ENCODE measurements at places on chromosomes 2 and 18.

DNA sequence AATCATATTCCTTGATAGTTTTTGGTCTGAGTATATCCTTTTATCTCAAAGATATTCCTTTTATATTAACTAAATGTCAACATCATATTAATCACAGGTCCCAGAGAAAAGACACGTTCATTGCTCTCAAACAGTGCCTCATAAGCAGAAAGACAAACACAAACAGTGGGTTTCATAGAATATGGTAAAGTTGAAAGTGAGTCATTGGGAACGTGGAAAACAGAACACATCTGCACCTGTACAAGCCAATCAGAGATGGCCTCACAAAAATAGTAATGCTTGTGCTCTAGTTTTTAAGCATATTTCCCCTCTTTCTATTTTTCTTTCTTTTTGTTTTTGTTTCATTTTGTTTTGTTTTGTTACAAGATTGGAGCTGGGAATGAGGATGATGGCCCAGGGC lies 328.4 kb upstream of the MAP2 start:
- DNase-seq, result no peak

DNA sequence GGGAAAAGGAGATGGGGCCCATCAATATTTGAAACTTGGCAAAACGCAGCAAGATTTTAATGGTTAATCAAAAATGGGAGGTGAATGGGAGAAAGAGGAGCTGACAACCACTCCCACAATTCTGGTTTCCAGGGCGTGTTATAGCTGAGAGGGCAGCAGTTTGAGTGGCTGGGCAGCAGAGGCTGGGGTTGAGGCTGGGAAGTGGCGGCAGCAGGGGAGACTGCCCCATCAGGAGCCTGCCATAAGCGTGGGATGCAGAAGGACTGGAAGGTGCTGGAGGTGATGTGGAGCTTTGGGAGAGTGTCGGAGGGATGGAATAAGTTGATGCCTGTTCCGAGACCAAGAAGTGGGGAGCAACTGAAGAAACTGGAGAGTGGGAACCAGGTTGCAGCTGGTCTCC lies 48.9 kb upstream of the SH3RF3 start:
- no peak for DNase-seq

DNA sequence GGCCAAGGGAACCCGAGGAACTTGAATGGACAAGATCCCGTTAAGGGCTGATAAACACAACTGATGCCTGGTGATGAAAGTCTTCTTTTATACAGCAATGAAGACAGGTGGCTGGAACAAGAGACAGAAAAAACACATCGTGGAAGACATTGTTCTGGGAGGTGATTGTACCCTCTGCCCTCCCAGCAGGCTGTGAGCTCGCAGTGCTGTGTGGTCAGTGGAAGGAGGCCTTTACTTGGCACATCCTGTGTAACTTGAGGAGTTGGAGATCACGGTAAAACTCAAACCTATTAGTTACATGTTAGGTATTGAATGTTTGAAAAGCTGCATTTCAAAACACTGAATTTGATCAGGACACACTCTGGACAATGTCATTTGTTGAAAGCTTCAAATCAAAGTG lies 249.9 kb upstream of the EPAS1 start:
- DNase-seq, result no peak

GRCh38 chr2:101113441-101114267 lies 37.5 kb downstream of the TBC1D8 start:
- no peak for DNase-seq

- no peak for DNase-seq
These were observed 1.2 kb upstream of the PRELID3A start for GRCh38 chr18:12406371-12407111.

- DNase-seq, result no peak
These were observed 8.3 kb downstream of the PRKAG3 start for GRCh38 chr2:218823196-218823855.

DNA sequence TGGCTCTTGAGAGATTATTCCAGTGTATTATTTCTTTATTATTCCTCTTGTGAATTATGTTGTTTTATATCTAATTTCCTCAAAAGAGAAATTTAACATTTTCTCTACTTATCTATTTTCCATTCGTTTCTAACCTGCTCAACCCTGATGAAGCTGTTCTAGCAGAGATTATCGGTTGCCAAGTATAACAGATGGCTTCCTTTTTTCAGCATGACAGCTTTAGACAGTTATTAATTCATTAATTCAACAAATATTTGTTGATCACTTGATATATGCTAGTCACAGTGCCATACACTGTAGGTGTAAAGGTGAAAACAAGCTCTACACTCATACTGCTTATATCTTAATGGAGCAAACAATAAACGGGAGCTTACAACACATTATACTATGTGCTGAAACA lies 137.9 kb upstream of the UBE2E3 start:
- DNase-seq, result no peak

DNA sequence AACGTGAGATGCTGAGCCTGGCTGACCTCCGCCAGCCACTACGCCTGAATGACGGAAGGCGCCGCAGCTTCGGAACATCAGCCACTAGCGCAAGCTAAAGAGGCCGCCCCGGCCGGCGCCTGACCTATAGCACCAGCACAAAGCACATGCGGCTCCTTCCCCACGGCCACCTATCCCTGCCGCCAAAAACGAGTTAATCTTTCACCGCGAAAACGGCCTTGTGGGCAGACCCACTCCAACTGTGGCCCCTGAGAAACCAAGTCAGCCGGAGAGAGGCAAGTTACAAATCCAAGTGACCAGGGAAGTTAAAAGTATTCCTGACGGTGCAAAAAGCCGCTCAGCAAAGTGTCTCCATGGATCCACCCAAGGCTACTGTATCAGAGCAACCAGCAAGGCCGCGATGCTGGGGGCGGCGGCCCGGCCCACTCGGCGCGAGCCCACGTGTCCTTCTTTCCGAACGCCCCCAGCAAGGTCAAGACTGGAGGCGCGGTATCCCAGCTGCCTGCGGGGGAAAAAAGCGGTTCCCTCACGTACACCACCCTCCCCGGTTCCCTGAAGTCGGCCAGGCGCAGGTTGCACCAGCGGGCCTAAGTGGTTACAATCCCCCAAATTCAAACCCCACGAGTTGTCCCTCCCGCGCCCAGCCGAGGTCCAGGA lies 575 bp downstream of the HSPD1 start:
- peak; percentile 53 for DNase-seq

DNA sequence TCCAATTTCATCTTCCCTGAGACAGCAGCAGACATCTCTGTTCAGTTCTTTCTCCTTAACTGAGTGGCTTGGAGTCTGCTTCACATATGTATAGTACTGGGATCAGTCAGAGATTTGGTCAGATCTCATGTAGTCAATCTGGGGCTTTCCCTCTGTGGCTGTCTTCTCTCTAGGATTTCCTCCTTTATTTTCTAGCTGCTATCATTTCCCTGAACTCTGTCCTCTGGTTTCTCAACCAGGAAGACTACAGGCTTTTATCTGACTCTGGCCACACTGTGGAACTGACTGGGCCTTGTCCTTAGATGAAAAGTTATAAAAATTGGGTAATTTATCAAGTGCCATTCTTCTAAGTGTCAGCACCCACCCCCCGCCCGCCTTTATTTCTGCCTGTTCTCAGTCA lies 121.0 kb downstream of the RAPGEF4 start:
- no peak for DNase-seq

DNA sequence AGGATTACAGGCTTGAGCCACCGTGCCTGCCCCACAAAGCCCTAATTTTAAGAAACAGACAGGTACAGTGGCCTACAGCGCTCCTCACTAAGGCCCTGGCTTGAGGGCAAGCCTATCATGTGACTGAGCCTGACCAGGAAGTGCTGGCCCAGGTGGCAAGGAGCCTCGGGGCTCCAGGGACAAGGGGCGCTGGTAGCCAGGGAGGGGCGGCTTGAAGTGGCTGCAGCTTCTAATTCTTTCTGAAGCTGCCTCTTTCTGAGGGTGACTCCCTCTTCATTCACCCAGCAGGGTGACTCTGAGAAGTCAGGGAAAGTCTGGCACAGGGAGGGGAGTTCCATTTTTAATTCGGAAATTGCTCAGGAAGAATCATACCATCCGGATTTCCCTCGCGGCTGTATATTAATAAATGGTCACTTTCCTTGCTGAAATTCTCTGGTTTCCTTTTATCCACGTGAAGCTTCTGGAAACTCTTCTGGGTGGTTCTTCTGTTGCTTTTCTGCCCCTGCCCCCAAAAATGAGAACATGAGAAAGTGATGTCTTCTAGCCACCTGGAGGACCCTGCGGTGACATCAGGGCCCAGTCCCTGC lies 115.7 kb downstream of the FAM210A start:
- no peak for DNase-seq

DNA sequence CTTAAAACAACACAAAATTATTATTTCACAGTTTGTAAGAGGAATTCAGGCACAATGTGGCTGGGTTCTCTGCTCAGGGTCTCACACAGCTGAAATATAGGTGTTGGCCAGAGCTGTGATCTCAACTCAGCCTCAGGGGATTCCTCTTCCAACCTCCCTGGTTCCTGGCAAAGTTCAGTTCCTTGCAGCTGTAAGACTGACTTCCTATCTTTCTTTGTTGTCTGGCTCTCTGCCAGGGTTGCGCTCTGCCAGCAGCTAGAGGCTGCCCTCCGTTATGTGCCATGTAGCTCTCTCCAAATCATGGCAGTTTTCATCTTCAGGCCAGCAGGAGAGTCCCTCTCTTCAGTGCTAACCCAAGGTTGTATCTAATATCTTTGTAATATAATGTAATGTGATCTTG lies 272.5 kb upstream of the KCNJ3 start:
- no peak for DNase-seq

DNA sequence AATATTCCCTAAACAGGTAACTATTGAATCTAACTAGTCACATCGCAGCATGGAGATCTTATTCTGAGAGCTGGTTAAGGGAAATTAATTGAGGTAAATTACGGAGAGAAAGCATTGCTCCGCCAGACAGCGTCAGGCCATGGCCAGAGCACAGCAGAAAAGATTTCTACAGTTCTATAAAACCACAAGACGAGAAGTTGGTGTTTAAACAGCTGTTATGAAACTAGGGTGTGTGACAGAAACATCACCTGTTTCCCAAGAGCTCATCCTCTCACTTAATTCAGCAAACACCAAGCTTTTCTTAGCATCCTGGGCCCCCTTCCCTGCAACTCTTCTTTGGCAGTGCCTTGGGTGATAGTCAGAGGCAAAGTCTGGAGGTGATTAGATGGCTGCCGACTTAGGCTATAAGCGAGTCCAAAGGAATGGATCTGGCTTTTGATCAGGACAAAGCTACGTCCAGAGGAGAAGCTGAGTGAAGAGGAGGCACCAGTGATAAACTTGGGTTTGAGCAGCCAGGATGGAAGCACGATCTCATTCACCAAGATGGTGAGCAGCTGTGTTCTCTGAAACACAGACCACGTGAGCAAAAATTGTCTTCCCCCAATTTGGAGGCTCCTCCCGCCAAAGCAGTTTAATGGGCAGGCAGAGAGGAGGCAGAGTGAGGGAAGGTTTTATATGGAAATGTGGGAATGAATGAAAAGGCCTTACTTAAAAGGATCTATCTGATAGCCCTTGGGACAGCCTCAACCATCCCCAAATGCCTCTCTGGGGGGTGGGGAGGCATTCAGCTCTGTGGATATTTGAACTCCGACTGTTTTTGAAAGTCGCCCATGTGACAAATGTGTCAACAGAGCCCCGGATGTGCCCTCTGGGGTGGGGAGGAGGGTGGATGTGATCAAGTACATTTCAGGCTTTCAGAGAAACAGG lies 57.8 kb downstream of the PKDCC start:
- peak; percentile 91 for DNase-seq

DNA sequence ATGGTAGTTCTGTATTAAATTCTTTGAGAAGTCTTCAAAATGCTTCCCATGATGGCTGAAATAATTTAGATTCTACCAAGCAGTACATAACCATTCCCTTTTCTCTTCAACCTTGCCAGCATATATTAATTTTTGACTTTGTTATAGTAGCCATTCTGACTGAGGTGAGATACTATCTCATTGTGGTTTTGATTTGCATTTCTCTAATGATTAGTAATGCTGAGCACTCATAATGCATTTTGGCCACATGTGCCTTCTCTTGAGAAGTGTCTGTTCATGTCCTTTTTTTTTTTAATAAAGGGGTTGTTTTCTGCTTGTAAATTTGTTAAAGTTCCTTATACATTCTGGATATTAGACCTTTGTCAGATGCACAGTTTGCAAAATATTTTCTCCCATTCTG lies 173.9 kb downstream of the CALCRL start:
- no peak for DNase-seq

DNA sequence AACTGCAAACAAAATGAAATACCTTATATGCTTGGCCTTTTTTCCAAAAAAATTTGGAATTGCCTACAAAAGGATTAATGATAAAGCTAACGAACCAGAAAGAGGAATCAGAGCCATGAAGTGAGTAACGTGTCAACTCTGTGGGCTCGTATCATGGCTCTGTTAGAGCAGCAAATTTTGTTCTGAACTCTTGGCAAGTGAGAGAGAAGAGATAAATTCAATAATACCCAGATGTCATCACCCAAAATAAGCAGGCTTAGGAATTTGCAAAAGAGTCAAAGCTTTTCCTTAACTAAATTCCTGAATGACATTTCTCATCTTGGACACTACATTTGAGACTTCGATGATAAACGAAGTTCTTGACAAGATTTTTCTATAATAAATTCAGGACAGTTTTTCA lies 4.4 kb downstream of the TXNDC2 start:
- no peak for DNase-seq

- no peak for DNase-seq
These were observed 39.9 kb downstream of the CYRIA start for GRCh38 chr2:16625759-16626158.

DNA sequence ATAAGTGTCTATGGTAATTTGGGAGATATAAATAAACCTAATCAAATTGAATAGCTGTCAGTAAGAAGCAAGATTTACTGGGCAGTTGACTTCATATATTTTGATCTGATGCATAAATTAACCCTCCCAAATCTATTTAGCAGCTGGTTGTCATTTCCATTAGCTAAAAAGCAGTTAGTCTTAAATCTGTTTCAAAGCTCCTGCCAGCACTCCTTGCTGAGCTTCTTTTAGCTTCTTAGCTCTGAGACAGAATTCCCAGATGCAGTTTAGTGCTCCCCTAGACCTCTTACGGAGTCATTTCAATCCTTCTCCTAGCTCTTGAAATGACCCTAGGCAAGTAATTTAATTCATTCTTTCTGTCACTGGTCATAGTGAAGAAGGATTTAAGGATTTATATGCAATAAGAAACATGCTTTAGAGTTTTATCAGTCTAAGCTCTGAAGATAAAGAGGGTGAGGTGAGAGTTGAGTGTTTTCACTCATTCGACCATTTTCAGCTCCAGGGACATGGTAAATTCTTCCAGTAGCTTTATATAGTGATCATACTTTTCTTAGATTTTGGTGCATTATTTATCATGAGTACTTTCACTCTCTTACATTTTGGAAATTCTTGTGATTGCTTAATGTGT lies 98.9 kb downstream of the PHLPP1 start:
- no peak for DNase-seq

- DNase-seq, result no peak
These were observed 216.5 kb downstream of the GPD2 start for GRCh38 chr2:156652691-156653090.

- DNase-seq, result no peak
These were observed 57.8 kb upstream of the MMADHC start for GRCh38 chr2:149645391-149645790.
